ENCODE measurements at places on chromosomes 2 and 18.

- no peak for DNase-seq
Observed at GRCh38 chr2:68195096-68195495, 37.4 kb downstream of the PNO1 start.

GRCh38 chr2:219946529-219946928 is 319.1 kb downstream of the SLC4A3 start:
- no peak for DNase-seq

DNA sequence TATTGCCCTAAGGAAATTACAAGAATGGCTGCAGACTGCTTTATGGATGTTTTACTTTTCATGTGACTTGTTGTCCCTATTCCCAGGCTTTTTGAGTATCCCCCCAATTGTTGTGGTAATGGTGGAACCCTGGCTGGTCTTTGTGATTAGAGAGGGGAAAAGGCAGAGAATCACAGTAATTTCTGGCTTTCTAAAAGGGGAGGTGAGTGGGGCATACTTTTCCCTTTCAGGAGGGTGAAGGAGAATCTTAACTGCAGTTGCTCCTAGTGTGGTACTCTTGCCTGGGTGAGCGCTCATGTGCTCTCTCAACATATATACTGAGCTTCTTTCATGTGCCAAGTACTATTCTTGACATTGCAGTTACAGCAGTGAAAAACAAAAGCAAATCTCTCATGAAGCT is 69.3 kb downstream of the ASXL3 start:
- DNase-seq = no peak

- DNase-seq = no peak
Observed at GRCh38 chr18:38948436-38948835, 1382.8 kb upstream of the CELF4 start.

- DNase-seq = no peak
Observed at GRCh38 chr18:58225101-58225500, 181.1 kb downstream of the NEDD4L start.

GRCh38 chr2:134352844-134353243 is 99.0 kb downstream of the MGAT5 start:
- DNase-seq = no peak

GRCh38 chr2:134282629-134283400 is 28.9 kb downstream of the MGAT5 start:
- DNase-seq = no peak
